Stimulated activated CD4-positive, alpha-beta T cell treated with anti-CD3 and anti-CD28 coated beads, Interleukin-15, amount 100 ng/mL, for 1 hour (primary cell): ENCODE measurements at places on chromosomes 3 and 15.

DNA sequence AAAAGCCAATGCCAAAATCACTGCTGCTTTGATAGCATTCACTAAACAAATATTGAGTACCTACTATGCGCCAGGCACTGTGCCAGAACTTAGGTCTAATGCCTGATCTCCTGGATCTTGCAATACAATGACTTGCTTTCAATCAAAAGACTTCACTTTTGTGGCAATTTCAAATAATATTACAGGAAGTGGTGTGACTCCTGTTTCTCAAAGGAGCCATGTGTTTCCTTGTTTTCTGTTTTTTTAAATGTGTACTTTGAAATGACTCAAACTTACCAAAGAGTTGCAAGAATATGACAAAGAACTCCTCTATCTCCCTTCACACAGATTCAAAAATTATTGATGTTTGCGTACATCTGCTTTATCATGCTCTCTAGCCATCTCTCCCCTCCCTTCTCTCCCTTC is 18.3 kb downstream of the OSBPL10 start:
- no peak for DNase-seq

DNA sequence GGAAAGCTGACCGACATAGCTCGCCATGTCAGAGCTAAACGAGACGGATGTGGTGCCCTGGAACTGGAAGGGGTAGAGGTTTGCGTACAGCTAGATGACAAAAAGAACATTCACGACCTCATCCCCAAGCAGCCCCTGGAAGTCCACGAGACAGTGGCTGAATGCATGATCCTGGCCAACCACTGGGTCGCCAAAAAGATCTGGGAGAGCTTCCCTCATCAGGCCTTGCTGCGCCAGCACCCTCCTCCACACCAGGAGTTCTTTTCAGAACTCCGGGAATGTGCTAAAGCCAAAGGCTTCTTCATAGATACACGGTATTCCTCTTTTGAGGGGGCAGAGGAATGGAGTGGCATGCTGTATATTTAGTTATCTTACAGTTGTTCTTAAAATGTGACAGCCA is 30.4 kb downstream of the TIPIN start:
- no peak for DNase-seq

DNA sequence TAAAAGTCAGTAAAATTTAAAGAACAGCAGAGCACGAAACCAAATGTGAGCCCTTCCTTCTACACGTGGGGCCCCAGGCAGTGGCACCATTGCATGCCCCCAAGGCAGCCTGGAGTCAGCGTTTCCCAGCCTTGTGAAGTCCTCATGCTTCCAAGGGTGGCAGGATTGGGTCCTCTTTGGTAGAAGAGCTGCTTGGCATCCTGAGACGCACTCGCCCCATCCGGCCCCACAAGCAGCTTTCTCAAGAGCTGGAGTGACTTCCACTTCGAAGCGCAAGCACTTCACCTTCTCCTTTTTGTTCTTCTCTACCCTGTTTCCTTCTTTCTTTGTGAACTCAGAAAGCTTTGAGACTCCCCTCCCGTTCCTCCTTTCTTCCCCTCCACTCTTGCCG is 34.7 kb downstream of the ZNF710 start:
- no peak for DNase-seq

DNA sequence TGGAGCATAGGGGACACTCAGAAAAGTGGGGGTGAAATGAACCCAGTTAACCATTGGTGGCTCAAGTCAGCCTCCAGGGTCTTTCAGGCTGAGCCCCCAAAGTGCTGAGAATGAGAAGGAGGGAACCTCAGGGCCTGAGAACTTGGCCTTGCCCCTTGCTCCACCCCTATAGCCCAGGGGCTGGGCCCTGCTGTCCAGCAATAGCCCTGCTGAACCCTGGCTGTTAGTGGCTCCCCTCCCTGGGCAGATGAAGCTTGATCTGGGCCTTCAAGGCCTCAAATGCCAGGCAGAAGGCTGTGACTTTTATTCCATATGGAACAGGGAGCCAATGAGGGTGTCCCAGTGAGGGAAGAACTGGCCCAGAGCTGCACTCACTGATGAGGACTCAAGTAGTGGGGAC is 16.2 kb downstream of the ADAMTS7 start:
- no peak for DNase-seq

GRCh38 chr3:31858439-31858838 is 122.6 kb downstream of the OSBPL10 start:
- DNase-seq, result no peak

DNA sequence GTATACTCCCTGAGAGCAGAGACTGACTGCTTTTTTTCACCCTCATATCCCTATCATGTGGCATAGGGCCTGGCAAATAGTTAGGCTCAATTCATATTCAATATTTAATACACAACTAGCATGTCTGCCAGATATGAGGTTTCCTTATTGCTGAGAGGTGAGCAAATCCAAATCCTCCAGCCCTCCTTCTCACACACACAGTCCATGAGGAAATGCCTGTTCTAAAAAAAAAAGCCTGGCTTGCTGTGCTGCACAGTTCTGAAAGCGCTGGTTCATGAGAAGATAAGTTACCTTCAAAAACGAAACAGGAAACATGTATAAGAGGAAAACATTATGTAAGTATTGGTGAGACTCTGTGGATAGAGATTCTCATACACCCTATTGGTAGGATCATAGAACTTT is 15.5 kb upstream of the ACAP2 start:
- DNase-seq, result no peak

- DNase-seq, result no peak
Measured at GRCh38 chr15:60476713-60477112, 2.2 kb downstream of the ICE2 start.

DNA sequence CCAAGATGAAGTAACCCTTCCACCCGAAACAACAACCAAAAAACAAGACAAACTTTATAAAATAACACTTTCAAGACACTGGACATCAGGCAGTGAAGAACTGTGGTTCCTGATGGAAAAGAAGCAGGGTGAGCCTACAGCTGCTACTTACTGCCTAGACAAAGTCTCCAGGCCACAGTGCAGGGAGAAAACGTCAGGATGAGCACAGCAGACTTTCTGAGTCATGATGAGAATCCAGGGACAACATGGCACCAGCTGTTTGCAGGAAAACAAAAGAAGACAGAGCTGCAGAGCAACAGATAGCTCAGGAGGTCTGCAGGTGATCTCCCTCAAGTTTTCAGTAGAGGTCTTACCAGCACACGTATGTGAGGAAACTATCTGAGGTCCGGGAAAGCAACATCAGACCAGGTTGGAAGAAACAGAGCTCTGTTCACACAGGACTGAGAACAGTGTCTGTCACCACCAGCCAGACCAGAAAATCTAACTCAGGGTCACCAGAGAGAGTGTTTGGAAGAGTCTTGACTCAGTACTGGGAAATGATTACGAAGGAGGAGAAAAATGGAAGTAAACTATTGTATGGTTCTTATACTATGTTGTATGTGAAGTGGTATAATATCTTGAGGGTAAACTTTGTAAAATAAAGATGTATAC is 108.9 kb downstream of the ANO10 start:
- no peak for DNase-seq

DNA sequence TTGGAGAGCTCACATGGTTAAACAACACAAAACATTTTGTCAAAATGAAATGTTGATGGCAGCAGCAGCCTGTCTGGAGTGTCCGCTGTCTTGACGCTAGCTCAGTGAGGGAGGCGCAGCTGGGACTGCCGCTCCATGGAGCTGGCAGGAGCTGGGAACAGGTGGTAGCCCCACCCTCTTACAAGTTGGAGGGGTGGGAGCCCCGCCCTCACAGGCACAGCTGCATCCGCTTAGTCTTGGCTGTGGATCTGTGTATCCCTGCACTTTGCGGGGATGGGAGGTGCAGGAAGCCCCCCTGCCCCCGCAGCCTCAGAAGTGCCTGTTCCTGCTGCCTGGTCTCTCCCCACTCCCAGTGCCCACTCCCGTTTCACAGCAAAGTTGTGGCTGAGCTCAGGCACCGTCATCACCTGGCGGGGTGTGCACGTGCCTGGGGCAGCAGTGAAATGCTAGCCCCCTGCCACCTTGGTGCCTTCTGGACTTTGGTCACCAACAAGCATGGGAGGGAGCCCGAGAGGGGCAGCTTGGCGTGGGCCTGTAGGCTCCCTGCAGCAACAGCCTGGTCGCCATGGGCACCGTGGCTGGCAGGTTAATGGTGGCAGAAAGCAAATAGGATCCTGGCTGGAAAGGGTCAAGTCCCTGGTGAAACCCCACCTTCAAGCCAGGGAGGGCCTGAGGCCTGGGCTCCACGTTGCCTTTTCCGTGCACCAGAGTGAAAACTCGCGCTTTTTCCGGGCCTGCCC is 53.8 kb upstream of the CADM2 start:
- no peak for DNase-seq

DNA sequence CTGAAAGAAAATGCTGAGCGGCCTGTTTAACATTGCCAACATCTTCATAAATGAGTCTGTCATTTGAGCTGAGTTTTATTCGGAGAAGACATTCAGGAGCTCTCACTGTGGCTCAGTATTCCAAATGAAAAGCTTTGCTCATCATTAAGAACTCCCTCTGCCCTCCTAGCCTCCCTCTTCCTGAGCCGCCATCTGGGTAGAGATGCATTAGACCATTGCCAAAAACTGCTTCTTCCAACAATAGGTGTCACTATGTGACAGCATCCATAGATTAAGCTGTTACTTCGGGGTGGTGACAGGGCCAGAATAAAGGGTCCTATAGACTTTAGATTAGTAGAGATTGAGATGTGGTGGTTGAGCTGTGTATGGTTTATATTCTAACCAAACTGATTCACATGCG is 501.4 kb upstream of the NR2F2 start:
- DNase-seq, result no peak
